ENCODE measurements at places on chromosomes 1 and 21. TPM values are rescaled to one million over a fixed set of nuclear protein-coding genes. Genes with fewer than 3 reads are reported as not detected.

DNA sequence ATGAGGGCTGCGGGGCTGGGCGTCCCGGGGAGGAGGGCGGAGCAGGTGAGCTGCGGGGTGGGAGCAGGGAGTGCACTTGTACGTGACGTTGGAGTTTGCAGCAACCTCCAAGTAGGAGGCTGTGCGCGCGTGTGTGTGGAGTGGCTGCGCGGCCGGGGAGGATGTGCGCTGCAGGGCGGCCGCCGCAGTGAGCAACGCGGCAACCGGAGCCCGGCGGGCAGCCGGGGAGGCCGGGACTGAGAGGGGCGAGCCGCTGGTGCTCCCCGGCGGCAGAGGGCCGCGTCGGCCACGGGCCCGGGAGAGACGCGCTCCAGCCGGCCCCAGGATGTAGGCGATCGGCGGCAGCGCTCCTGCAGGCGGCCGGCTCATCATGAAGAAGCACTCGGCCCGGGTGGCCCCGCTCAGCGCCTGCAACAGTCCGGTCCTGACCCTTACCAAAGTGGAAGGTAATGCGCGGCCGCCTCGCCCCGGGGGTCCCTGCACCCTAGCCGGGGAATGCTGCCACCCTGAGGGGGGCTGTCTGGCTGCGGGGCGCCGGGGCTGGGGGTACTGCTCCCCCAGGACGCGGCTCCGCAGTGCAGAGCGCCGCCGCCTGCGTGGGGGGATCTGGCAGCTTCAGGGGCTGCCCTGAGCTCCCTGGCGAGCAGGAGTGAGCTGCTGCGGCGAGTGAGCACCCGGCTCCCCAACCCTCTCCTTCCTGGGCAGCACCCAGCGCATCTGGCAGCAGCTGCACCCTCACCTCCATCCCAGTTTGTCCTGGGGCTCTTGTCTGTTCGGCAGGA lies 158.9 kb upstream of the COA6 start:
- H3K27me3 ChIP-seq = peaks cover 9% of the 10 kb centered on the region
- no peaks in the 10 kb centered on the region for H3K36me3 ChIP-seq
- peak overlapping the region; percentile 85 for H3K4me3 ChIP-seq
- H3K4me1 ChIP-seq = peaks cover 9% of the 10 kb centered on the region
- no peak overlapping the region for H3K27ac ChIP-seq

- H3K4me3 ChIP-seq = no peak overlapping the region
- no peak overlapping the region for H3K27ac ChIP-seq
- H3K4me1 ChIP-seq = no peaks in the 10 kb centered on the region
- DNase-seq = no peak
- H3K36me3 ChIP-seq = no peaks in the 10 kb centered on the region
These were observed 8.8 kb upstream of the RNPC3 start for GRCh38 chr1:103516693-103517092.

- no peaks in the 10 kb centered on the region for H3K27me3 ChIP-seq
- H3K36me3 ChIP-seq = peaks cover 47% of the 10 kb centered on the region
- no peaks in the 10 kb centered on the region for H3K4me1 ChIP-seq
- no peak overlapping the region for H3K27ac ChIP-seq
These were observed 111.4 kb upstream of the BMP8A start for GRCh38 chr1:39380036-39380435.

GRCh38 chr1:92094090-92094489 lies 13.9 kb downstream of the BTBD8 start:
- H3K4me3 ChIP-seq = no peak overlapping the region
- H3K4me1 ChIP-seq = no peaks in the 10 kb centered on the region
- no peak overlapping the region for H3K27ac ChIP-seq
- H3K36me3 ChIP-seq = no peaks in the 10 kb centered on the region
- no peak for DNase-seq

GRCh38 chr1:169683661-169684060 lies 27.8 kb downstream of the SELL start:
- no peaks in the 10 kb centered on the region for H3K36me3 ChIP-seq
- H3K4me1 ChIP-seq = no peaks in the 10 kb centered on the region
- no peak overlapping the region for H3K27ac ChIP-seq
- peaks cover 100% of the 10 kb centered on the region for H3K27me3 ChIP-seq
- H3K4me3 ChIP-seq = no peak overlapping the region
- DNase-seq = no peak

DNA sequence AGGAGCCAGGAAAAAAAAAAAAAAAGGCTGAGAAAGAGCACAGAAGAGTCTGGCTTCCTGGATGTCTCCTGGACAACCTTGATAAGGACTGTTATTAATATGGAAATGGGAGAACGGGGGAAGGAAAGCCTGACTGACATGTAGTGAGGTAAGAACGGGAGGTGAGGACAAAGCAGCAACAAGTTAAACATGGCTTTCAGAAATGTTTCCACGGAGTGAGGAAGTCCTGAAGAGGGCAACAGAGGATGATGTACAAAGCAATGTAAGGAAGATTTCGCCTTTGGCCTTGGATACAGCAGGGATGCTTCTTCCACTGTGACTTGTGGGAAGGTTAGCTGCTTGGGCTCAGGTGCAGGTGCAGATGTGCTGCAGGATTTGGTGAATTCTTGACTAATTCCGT lies 11.9 kb upstream of the NIBAN1 start:
- no peak overlapping the region for H3K4me3 ChIP-seq
- DNase-seq = peak; percentile 46
- H3K4me1 ChIP-seq = no peaks in the 10 kb centered on the region
- H3K27me3 ChIP-seq = no peaks in the 10 kb centered on the region

DNA sequence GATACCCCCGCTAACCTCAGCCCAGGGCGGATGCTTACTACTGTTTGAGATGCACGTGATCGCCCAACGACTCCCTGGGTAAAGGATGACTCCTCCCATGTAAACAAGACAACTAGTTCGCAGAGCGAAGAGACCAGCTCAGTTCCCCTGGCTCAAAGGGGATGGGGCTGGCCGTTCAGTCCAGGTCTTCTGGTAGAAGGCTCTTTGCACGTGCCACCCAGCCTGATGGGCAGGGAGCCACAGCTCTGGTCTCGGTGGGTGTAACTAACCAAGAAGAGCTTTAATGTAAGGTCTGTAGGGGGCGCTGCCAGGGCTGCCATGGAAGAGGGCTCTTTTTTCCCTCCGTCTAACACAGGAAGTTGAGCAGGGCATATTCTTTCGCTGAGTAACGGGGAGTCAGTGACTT lies 49.4 kb upstream of the PARP1 start:
- peak; percentile 93 for DNase-seq
- no peak overlapping the region for H3K27ac ChIP-seq
- peaks cover 6% of the 10 kb centered on the region for H3K4me1 ChIP-seq
- no peaks in the 10 kb centered on the region for H3K27me3 ChIP-seq
- no peaks in the 10 kb centered on the region for H3K36me3 ChIP-seq

- no peak overlapping the region for H3K27ac ChIP-seq
- no peak for DNase-seq
- no peaks in the 10 kb centered on the region for H3K36me3 ChIP-seq
These were observed 779 bp downstream of the THEM5 start for GRCh38 chr1:151852733-151853132.

- no peaks in the 10 kb centered on the region for H3K27me3 ChIP-seq
- DNase-seq = no peak
- H3K36me3 ChIP-seq = no peaks in the 10 kb centered on the region
- H3K4me3 ChIP-seq = no peak overlapping the region
- H3K4me1 ChIP-seq = peaks cover 14% of the 10 kb centered on the region
These were observed 61.8 kb downstream of the RASAL2 start for GRCh38 chr1:178155481-178156255.

- no peak overlapping the region for H3K27ac ChIP-seq
- peaks cover 9% of the 10 kb centered on the region for H3K4me1 ChIP-seq
- H3K4me3 ChIP-seq = no peak overlapping the region
- no peaks in the 10 kb centered on the region for H3K27me3 ChIP-seq
- DNase-seq = no peak
These were observed 219.5 kb downstream of the ZP4 start for GRCh38 chr1:237671262-237671661.

Gene TSPAN1
- total RNA-seq = not detected

Gene INKA2
- total RNA-seq = 8.4 TPM

Gene ZBTB8OS
- total RNA-seq = 22.0 TPM

Gene C1orf210
- 17.1 TPM for total RNA-seq

Gene TMCC2
- 9.9 TPM for total RNA-seq

Gene LCA5L
- total RNA-seq = not detected

Gene PRRX1
- not detected for total RNA-seq

All from GM23338 (cell line).